ENCODE measurements at places on chromosomes 4 and X.

GRCh38 chrX:70313503-70313902 is 23.6 kb downstream of the KIF4A start:
- no peak for DNase-seq

GRCh38 chrX:153057281-153057680 is 1.0 kb downstream of the PNMA3 start:
- DNase-seq: no peak

DNA sequence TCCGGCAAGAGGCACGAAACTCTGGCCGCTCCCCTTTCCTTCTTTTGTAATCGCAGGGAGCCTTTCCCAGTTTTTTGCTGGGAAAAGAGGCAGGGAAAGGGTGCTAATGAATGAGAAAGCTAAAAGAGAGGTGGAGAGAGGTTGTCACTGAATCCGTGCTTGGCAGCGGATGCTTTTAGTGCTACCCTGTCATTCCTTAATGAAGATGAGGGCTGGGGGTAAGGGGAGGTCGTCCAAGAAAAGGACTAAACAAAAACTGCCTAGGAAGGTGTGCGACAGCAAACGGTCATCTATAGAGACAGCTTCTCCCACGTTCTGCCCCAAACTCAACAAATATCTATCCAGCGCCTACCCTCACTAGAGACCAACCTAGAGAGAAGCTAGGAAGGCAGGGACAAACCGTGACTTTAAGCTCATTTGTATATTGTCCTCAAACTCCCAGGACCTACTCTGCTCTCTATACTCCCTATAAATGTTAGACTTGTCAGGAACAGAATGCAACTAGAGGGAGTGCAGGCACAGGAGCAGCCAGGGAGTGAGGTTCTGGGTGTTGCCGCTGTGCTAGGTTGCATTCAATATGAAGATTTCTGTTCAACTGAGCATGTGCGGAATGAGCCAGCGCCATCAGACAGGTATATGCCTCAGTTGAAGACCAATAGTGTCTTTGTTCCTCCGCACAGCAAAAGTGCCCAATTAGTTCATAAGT is 777 bp upstream of the CASK start:
- peak; percentile 18 for DNase-seq

DNA sequence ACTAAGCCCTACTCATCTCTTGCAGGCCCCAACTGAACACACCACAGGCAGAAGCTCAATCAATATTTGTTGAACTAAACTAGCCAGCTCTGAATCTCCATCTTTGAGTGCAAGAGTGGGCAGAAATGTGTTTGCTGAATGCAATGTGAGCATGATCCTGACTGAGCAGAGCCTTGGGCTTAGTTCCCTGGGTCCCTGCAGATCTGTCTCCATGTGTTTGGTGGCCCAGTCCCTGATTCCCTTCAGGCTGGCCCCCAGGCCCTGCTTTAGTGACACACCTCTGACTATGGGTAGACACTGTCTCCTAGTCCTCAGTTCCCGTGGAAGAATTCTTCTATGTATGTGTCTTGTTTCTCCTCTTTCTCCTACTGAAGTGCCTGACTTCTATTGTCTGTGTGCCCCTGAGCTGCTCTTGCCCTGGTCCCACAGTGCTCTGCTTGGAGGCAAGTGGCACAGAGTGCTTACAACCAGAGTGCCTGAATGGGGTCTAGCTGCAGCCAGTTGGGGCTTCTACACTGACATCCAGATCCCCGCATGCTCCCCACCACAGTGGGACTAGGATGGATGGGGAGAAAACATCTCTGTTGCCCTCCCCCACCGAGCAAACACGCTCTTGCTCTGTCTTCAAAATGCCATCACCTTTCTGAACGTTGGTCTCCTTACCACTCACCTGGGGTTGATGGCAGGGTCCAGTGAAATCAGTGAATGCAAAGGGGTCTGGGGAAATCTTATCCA is 9.3 kb downstream of the PJA1 start:
- no peak for DNase-seq

GRCh38 chr4:81605271-81605670 is 133.6 kb upstream of the RASGEF1B start:
- DNase-seq: peak; percentile 51

DNA sequence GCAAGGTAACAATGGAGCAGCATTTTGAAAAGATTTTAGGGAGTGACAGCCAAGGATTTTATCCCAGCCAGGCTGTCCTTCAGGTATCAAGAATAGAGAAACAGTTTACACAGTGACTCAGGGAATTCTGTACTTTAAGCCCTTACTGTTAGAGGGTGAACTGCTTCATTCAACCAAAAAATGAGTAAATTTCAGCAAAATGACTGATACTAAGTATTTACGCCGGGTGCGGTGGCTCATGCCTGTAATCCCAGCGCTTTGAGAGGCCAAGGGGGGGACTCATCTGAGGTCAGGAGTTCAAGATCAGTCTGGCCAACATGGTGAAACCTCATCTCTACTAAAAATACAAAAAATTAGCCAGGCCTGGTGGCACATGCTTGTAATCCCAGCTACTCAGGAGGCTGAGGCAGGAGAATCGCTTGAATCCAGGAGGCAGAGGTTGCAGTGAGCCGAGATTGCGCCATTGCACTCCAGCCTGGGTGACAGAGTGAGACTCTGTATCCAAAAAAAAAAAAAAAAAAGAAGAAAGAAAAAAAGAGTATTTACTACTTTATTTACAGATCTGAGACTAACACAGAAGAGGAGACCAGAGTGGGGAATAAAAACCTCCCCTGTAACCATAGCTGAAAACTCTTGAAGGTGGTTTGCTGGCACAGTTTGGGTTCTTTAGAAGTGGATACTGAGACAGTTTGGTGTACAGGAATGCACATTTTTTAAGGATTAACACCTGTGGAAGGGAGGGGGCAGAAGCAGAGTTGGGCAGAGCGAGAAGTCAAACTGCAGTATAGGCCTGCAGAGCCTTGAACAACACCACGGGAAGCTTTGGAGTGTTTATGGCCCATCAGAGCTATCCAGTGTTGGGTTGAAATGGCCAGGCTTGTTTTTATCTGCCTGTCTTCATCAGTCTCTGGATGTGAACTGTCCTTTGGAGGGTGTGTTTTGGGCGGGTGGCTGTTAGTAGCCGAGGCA is 40.5 kb downstream of the TMEM131L start:
- no peak for DNase-seq

DNA sequence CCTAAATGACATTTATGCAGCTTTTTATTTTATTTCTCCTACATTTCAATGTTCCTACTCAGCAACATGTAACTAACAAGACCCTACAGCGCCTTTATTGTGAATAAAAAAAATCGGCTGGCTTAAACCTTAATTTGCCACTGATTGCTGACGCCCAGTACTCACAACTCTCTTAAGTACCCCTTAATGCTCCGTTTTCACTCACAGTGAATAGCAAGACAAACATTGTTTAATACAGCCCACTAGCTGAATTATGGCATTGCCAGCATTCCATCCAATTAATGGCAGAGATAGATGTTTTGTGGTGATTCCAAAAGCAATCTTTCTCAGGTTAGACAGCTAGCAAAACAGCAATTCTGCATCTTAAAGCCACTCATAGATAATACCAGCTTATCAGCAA is 61.1 kb downstream of the PPARGC1A start:
- DNase-seq: no peak

DNA sequence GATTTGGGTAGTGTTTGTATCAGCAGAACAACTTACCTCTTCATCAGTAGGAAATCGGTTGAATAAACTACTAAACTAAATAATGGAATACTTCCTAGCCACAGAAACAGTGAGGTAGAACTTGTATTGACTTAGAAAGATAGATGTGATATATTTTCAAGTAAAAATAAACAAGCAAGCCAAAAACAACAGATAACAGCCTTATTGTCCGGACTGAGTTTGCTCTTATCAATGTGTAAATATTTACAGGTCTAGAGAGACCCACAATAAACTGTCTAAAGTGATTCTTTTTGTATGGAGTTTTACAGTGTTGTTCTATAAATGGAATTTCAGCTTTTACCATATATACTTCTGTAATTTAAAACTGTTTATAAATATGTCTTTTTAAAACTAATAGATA is 721.8 kb downstream of the ADGRL3 start:
- DNase-seq: no peak

Measured in naive B cell (primary cell).